Immature natural killer cell (primary cell): ENCODE measurements at places on chromosomes 4 and X. TPM values are rescaled to one million over a fixed set of nuclear protein-coding genes. Genes with fewer than 3 reads are reported as not detected.

DNA sequence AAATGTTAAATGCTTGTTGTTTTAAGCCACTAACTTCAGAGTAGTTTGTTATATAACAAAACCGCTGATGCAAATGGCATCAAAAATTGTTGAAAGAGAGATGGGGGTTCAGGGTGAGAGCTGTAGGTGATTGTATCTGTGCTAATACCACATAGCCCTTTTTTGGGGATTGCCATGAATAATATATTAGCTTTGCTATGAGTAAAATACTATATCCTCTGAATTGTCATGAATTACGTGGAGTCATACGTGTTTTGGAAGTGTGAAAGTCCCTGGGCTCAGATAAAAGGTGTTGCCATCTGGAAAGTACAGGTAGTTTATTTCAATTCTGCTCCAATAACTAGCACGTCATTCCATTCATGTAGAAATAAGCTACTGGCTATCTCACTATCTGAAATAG is 30.6 kb downstream of the DYNLT3 start:
- DNase-seq = no peak

DNA sequence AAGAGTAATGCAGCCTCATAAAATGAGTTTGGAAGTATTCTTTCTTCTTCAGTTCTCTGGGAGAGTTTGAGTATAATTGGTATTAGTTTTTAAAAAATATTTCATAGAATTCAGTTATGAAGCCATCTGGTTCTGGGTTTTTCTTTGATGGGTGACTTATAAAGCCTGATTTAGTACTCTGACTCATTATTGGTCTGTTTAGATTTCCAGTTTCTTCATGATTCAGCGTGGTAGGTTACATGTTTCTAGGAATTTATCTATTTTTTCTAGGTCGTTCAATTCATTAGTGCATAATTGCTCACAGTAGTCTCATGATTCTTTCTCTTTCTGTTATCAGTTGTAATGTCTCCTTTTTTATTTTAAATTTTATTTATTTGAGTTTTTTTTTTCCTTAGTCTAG is 111.2 kb downstream of the CEP44 start:
- DNase-seq = no peak

GRCh38 chr4:76279462-76279861 is 27.1 kb upstream of the STBD1 start:
- no peak for DNase-seq

GEMIN8 gene
- 20.3 TPM for polyA plus RNA-seq

GRCh38 chr4:73379946-73380345 is 24.1 kb upstream of the ALB start:
- DNase-seq = no peak

BRS3 gene
- polyA plus RNA-seq = not detected

CLDN34 gene
- polyA plus RNA-seq = not detected

GRCh38 chrX:39144956-39145355 is 343.7 kb downstream of the MID1IP1 start:
- DNase-seq = no peak

GRCh38 chrX:137749246-137749645 is 183.3 kb downstream of the ZIC3 start:
- DNase-seq = no peak

ADH1B gene
- not detected for polyA plus RNA-seq

ADAM29 gene
- polyA plus RNA-seq = not detected

HAND2 gene
- not detected for polyA plus RNA-seq

FGD1 gene
- polyA plus RNA-seq = 0.21 TPM

RTL5 gene
- 0.19 TPM for polyA plus RNA-seq

SPATA4 gene
- polyA plus RNA-seq = not detected

DNA sequence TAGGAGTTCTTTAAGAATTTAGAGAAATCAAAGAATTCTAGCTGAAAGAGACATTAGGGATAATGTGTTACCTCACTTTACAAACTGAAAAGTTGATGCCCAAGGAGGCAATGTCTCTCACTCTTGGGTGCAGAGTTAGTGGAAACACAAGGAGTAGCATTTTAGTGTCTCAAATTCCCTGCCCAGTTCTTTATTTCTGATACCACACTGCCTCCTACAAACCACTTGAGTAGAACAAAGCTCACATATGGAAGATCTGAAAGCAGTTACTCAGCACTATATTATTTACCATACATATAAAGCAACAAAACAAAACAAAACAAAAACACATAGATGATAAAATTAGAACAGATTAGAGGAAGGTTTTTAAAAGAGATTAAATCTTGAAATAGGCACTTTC is 124.2 kb downstream of the REELD1 start:
- no peak for DNase-seq

GRCh38 chr4:185068837-185069236 is 50.5 kb downstream of the HELT start:
- DNase-seq = no peak

DNA sequence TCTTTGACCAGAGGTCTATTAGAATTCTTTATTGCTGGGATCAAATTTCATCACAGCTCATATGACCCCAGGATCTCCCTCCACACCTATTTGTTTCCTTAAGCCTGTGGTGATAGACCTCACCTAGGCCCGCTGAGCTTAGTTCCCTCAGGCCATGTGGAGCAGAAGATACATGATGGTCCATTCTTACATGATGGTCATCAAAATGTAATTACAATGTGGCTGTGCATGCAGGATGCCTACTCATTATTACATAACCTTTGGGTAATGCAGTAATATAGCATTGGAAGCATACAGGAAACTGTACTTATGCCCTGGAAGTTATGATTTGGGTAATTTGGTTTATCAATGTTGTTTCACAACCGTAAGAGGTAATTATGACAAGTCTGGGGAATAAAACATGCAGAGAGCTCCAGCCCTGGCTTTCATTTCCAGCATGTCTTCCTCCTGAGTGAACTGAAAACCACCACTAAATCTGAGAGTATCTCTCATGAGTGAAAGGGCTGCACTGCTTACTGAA is 67.0 kb upstream of the AGA start:
- no peak for DNase-seq

DNA sequence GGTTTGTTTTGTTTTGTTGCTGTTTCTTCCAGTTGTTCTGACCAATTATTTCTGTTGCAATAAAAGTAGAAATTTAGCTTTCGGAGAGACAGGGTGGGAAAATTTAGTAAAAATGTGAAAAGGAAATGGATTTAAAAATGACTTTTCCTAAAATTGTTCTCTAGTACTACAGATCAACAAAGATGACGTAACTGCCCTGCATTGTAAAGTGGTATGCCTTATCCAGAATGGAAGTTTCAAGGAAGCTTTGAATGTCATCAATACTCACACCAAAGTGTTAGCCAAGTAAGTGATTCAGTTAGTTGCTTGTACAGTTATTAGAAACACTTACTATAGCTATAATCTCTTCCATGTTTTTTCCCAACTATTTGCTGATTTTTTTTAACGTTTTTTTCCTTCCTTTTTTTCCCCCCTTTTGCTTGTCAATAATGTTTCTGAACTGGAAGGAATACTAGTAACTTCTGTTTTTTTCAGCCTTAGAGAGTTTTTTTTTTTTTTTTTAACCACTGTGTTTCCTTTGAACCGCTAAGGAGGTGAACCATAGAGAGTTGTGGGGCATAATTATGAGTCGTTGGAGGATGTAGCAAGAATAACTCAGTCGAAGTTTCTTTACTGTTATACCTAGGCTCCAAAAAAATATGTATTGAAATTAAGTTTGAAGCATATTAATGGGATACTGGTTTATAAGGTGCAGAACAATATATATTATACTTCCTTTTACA is 2.2 kb downstream of the SRP72 start:
- no peak for DNase-seq
